KBM-7 (cell line): ENCODE measurements at places on chromosomes 12 and 14.
A peak's percentile ranks its signal among the peaks of the same experiment; 100 is the strongest.

DNA sequence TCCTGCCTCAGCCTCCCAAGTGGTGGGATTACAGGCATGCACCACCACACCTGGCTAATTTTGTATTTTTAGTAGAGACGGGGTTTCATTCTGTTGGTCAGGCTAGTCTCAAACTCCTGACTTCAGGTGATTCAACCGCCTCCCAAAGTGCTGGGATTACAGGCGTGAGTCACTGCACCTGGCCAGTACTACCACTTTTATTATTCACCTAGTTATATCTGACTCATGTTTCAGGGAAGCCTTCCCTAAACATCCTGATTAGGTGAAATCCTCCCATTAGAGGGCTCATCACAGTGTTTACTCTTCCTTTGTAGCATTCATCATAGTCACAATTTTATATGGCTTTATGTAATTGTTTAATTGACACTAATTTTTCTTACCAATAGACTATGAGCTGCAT, 295.3 kb upstream of the SOX5 start:
- DNase-seq: no peak

GRCh38 chr14:81412779-81413178, 12.7 kb upstream of the STON2 start:
- no peak for DNase-seq

DNA sequence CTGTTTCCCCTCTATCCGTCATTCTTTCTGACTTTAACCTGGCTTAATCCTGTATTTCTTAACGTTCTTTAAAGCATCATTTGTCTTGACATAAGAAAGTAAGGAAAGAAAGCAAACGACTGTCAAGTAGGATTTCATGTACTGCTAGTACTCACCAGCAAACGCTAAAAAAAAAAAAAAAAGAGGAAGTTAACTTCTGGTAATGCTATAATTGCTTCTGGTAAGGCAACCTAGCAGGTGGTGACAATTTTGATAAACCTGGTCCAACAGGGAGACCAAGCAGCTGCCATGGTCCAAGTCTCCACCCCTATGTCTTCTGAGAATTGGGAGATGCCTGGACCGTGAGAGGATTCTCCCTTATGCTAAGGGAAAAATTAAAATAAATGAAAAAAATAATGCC, 306.6 kb downstream of the DAD1 start:
- peak; percentile 60 for DNase-seq

GRCh38 chr14:81162941-81163340, 57.8 kb downstream of the GTF2A1 start:
- DNase-seq: peak; percentile 23

DNA sequence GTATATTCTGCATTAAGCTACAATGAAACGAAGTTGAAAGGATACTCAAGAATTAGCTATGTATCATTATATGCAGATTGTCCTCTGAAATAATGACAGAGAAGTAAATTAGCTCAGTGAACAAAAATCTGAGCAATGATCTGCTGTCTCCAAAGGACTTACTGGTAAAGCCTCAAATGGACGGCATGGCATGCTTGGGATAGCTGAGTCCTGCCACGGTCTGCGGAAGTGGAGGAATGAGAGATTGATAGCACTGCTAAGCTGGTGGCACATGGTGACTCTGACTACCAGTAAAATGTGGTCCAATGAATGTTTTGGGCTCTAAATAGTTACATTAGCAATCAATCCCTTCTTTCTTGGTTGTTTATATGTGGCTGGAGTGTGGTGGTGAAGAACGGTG, 3.7 kb upstream of the DENND5B start:
- no peak for DNase-seq

DNA sequence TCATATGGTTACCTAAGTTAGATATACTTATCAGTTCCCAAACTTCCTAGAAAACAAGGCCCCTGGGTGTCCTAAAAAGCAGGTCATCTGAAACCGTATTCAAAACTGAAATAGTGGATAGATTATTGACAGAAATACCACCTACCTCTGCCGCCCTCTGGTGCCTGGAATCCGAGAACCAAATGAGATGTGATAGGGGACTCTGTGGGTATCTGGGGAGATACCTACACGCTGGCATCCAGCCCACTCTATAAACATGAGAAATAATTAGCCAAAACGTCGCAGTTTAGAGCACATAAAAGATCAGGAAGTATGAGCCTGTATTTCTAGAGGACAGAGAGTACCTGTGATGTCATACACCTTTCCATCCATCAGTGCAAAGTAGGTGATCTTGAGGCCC, 4.4 kb downstream of the ORMDL2 start:
- DNase-seq: no peak

- DNase-seq: no peak
Measured at GRCh38 chr14:23482823-23483148, 13.3 kb downstream of the NGDN start.

- no peak for DNase-seq
Measured at GRCh38 chr12:52600475-52600874, 788 bp downstream of the KRT72 start.

DNA sequence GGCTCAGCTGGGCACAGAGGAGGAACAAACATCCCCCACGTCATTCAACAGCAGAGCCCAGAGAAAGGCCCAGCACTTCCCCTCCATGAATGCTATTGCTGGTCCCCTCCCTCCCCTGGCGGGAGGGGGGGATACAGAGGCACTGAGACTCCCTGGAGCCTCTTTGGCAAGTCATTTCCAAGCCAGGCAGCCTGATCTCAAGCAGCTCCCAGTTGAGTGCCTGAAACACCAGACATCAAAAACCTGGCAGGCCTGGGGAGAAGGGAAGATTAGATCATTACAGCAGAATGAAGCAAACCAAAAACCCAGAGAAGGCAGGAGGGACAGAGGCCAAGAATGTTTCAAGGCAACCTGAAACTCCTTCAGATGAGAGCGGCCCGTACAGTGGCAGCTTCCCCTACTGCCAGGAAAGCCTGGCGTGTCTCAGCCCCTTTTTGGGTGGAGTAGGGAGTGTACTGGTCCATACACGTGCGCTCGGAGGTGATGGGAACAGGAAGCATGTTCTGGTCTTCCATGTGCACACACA, 92.1 kb downstream of the LRRC74A start:
- DNase-seq: peak; percentile 25

DNA sequence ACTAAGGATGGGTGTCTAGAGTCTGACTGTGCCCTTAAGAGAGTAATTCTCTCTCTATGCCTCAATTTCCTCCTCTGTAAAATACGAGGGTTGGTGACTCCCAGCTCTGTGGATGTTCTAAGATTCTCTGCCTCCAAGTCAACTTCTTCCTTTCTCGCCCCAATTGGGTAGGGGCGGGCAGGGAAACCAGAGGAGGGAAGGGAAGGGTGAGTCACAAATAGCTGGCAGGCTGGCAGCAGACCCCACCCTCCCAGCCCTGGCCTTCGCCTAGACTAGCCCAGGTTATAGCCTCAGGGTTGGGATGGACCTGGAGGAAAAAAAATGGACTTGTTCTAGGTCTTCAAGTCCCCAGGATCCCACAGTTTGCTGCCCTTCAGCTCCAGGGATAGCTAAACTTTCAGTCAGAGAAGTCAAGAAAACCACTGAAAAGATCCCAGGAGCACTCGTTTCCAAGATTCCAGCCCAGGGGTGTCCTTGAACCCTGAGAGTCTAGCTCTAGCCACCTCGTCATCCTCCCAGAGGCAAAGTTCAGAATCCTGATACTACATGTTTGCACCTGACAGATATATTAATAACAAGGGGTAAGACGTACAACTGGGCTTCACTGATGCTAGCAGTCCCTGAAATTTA, 2.3 kb downstream of the DGKA start:
- DNase-seq: peak; percentile 22

DNA sequence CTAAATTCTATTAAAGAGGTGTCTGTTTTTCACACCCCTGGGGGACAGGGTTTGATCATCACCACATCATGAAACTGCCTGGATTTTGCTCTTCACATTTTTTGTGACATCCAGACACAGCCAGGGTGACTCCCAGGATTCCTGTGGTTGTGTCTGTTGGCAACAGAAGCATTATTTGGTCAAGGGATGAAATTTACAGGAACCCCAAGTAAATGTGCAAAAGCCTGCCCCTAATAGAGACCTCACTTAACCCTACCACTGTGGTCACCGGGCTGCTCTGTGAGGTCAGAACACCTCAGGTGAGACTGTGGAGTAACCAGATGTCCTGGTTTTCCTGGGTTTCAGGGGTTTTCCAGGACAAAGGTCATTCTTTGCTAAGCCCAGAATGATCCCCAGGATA, 103.8 kb downstream of the DAD1 start:
- no peak for DNase-seq

GRCh38 chr14:24895622-24896021, 154.3 kb downstream of the STXBP6 start:
- no peak for DNase-seq

DNA sequence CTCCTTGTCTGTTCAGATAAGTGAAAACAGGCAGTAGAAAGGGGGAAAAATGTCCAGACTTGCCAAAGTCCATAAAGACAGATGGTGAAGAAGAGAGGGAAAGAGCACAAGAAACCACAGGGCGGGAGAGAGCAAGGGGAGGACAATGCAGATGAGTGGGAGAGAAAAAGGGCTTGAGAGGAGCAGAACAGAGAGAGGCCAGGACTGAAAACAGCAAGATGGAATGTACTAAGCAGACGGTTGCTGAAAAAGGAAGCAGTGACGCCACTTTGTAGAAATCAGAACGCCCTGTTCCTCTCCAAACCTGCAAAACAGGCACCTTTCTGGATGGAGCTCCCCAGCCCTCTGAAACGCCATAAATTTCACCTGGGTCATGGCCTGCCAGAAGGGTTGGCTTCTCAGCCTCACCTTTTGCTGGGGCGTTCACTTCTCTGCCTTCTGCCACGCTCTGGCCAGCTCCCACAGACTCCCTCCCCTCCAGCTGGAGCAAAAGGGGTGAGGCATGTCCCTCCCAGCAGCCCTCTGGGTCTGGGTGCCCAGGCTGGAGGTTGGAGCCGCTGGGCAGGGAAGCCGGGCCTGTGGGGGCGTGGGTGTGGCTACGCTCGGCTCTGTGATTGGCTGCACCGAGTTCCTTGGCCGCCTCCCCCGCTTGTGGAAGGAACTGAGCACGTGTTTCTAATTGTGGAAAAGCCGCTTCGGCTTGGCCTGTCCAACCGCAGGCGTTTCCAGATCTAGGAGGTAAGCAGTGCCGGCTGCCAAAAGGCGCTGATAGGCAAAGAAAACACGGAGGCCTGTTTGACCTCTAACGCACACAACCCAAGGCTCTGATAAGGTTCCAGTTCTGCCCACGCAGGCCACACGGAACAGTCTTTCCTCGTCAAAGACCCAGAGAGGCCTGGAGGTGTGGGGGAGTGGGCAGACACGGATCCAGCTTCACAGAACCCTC, 29.3 kb downstream of the SLC7A8 start:
- peak; percentile 45 for DNase-seq

DNA sequence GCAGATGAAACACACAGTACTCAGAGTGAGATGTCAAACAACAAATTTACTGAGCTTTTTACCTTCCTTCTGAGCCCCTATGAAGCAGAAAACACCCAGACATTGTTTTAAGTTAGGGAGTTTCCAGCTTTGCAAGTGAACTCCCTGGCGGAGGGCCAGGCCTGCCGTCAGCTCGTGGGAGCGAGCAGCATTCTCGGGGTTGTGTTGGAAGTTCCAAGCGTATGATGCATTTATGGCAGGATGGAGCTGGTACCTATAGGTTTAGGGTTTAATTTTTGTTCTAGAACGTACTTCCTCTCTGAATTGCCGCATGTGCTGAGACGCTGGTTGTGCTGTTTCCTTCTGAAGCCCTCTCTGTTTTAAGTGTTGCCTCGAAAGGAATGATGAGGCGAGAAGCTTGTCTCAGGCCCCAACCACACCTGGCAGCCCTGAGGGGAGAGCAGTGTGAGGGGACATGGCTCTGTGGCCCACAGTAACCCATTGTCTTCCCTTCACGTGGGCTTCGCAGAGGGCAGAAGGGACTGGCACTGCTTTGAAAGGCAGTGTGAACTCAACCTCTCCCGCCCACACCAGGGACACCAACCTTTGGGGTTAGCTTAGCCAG, 76.6 kb downstream of the SSPN start:
- no peak for DNase-seq

DNA sequence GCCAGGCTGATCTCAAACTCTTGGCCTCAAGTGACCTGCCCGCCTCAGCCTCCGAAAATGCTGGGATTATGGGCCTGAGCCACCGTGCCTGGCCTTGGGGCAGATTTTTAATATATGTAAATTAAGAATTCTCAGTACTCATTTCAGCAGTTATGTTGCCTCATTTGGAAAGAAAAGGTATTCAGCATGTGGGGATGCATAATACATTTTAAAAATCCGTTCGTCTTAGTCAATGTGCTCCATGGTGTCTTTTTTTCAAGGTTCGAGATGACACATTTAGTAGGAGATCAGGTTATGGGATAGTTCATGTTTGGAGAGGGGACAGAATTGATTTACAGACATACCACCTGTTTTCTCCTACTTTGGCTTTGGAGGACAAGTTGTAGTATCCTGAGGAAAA, 10.2 kb downstream of the SYNE2 start:
- no peak for DNase-seq

- peak; percentile 64 for DNase-seq
Measured at GRCh38 chr12:130013771-130014484, 110.1 kb upstream of the TMEM132D start.

DNA sequence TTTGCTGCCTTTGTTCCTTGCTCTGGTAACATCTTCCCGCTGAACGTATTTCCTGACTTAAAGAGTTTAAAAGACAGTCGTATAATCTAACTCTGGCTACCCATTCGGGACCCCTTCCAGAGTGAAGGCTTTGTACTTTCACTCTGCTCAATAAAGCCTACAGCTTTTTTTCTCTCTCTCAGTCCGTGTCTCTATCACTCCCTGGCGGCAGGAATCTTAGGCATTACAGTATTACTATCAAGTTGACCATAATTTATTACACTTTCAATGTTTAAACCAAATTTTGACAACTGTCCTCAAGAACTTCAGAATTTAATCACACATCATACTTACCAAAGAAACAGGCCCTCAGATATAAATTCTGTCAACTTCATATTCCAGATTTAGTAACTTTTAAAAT, 967.9 kb downstream of the FSCB start:
- DNase-seq: no peak

GRCh38 chr12:49922349-49923034, 18.8 kb upstream of the FAIM2 start:
- no peak for DNase-seq

GRCh38 chr14:99231850-99232713, 39.9 kb downstream of the BCL11B start:
- DNase-seq: no peak

DNA sequence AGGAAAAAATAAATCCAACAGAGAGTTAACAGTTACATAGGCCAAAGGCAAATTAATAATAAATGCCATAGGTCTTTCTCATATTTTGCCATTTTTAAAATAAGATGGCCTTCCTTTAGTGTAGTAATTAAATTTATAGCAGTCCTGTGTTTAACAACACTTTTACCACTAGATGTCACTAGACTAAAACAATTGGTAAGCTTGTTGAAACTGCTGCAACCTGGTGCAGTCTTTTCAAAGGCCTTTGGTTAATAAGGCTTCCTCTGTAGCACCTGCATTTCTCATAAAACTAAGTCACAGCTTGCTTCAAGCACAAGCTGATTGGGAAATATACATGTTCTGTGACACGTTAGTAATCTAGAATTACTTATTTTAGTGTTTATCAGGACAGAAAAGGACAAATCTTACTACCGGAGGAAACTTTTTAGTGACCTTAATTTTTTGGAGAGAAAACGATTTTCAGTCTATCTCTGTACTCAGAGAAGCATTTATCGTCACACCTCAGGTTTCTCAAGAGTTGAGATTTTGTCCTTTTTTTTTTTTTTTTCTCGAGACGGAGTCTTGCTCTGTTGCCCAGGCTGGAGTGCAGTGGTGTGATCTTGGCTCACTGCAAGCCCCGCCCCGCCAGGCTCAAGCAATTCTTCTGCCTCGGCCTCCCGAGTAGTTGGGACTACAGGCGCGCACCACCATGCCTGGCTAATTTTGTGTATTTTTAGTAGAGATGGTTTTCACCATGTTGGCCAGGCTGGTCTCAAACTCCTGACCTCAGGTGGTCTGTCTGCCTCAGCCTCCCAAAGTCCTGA, 20.0 kb downstream of the BORCS5 start:
- peak; percentile 69 for DNase-seq
